ENCODE measurements at places on chromosomes 1 and 21.
A peak's percentile ranks its signal among the peaks of the same experiment; 100 is the strongest.

GRCh38 chr1:32786856-32787255 is 30.3 kb downstream of the YARS1 start:
- DNase-seq: no peak

GRCh38 chr1:225769687-225770086 is 7.9 kb upstream of the SRP9 start:
- no peak for DNase-seq

GRCh38 chr21:35414507-35415139 is 365.5 kb upstream of the RUNX1 start:
- DNase-seq: no peak

DNA sequence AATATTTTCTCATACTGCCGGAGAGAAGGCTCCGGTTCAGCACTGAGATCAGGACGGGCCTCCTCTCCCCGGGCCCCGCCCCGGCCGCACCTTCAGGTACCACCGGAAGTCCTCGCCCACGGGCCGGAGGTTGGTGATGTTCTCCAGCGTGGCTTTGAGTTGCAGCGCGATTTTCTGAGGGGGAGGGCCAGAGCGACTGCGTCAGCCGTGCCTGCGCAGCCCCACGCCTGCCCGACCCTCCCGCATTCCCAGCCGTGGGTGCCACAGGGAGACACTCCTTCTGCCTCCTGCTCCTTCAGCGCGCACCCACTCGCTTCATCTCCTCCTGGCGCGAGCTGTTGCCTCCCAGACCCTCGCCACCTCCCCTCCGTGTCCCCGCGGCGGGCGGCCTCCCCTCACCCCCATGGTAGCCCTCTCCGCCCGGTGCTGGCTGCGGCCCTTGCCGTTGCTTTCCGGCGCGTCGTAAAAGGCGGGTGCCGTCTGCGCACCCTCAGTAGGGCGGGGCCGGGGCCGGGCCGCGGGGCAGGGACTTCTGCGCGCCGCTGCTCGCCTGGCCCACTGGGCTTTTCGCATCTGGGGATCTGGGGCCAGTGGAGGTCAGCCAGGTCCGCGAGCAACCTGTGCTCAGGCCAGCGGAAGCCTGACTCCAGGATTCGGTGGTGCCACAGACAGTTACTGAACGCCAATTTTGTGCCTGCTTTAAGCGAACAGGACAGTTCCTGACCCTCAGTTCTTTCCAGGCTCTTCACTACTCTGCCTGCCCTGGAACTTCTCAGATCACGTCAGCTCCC is at the start of gene CZIB:
Gene CZIB (minus strand): TSS at position 464 of the 791 bp plus-strand sequence. CDS start 59 bp downstream, at position 405.
- DNase-seq: peak; percentile 84

DNA sequence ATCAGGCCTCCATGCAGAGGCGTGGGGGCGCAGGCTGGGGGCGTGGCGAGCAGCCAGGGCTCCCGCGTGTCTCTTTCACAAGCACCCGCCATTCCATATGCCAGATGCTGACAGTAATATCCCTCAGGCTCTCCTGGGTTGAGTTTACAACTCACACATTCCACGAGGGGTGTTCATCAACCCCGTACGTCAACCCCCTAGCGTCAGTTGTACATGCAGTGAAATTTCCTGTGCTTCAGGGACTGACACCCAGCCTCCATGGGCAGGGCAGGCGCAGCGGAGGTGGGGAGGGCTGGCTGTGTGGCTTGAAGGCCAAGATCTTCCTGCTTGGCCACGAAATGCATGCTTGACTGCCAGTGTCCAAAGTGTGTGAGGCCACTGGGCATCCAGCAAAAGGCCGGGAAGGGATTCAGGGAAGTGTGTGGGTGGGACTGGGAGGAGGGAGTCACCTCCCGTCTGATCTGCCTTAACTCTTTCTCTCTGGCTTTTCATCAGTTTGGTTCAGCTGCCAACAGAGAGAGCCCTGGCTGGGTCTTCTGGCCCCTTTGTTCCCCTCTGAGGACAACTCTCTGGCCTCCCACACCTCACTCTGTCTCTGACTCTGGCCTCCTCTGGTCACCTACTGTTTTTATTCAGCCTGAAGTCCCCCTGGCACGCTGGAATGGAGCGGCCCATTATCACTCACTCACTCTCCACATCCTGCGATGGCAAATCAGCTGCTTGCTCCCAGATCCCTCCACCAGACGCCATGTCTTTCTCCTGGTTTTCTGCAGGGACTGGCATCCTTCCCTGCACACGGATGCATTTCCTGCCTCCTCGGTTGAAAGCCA is 33.8 kb downstream of the CLIC6 start:
- no peak for DNase-seq
